Stimulated activated CD8-positive, alpha-beta memory T cell treated with anti-CD3 and anti-CD28 coated beads, Interleukin-7, amount 100 ng/mL, for 1 hour (primary cell): ENCODE measurements at places on chromosomes 7 and 10.

DNA sequence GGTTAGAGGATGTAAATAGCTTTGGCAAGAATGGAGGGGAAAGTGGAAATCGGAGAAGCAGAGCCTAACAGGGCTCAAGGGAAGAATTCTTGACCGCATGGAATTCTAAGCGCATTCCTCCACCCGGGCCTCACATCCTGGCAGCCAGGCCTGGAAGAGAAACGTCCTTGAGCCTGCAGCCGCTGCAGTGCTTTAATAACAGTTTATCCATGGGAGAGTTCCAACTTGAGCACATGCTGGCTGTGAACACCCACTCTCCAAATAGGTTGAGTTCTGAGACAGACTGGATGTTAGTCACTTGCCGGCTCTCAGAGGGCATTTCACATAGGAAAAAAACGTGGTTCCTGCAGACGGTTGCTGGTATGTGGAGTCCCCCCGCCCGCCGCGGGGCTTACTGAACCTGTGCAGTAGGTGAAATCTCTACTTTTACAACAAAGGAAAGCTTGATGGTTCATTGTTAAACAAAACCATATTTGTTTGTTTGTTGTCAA is 61.4 kb upstream of the STEAP1B start:
- DNase-seq: no peak

DNA sequence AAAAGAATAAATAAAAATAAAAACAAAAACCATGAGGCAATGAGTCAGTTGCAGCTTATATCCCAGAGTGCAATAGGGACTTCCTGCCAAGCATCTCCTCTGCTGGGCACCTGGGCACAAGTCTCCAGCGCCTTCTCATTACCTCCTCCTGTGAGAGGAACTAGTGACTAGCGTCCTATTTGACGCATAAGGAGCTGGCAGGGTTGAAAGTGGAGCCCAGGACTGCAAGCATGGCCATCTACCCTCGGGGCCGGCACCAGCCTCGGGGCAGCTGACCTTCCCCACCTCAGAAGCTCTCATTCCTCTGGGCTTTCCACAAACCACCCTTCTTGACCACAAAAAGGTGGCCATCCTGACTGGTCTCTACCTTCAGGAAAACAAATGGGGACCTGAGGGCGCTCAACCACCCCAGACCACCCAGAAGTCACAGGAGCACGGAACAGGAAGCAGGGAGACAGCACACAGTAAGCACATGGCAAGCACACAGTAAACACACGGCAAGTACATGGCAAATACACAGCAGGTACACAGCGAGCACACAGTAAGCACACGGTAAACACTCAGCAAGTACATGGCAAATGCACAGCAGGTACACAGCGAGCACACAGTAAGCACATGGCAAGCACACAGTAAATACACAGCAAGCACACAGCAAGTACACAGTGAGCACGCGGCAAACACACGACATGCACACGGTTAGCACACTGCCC is 19.1 kb downstream of the CTBP2 start:
- no peak for DNase-seq

DNA sequence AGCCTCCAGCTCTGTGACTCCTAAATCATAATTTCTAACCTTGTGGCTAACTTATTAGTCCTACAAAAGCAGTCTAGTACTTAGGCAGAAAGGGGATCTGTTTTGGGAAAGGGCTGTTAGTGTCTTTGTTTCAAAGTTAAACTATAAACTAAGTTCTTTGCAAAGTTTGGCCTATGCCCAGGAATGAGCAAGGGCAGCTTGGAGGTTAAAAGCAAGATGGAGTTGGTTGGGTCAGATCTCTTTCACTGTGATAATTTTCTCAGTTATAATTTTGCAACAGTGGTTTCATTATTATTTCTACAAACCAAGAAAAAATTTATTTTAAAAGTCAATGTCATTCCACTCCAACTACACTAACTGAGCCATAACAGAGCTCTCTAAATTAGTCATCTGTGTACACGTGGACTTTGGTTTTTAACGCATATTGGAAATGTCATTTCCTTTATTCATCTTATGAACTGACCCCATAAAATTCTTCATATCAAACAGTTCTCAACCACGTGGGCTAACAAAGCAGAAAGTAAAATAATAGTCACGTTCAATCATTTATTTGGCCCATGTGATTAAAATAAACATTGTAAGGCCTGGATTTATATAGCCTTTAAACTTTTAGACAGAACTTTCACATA is 143.2 kb upstream of the C7orf33 start:
- DNase-seq: no peak

DNA sequence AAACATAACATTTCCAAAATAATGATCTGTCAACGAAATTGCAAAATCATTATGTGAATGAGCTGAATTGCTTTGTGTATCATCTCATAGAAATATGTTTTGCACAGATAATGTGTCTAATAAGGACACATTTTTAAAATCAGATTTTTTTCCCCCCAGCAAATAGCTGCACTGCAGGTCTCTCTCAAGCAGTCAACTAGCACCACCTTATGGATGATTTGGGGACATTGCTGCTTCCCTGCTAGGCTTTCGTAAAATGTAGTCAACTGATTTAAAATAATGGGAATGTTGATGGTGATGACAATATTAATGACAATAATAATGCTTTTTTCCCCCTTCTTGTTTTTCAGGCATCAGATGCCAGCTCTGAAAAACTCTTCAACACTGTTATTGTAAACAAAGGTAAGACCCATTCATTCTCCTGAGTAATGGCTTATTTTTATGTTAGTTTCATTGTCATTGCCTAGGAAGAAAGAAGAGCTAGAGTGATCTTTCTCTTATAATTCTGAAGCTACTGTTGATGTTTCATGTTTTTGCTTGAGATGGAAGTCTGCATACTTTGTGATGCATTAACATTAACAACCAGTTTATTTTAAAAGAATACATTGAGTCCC is 433.6 kb upstream of the GALNT17 start:
- no peak for DNase-seq

DNA sequence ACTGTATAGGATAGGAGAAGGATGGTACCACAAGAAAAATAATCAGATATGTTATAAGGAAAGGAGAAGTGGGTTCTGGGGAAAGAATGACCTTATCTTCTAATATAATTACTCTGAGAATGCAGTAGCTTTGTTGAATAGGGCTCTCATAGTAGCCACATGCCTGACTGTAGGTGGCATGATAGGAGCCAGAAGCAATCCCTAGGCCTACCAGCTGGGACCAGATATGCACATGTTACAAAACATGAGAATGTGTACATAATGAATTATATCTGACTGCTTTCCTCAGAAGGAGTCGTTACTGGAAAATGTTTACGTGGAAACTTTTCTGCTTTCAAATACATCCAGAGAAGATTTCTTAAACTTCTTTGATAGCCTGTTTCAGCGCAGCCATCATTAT is 53.2 kb upstream of the FAM3C start:
- DNase-seq: no peak

- no peak for DNase-seq
These were observed 136.5 kb downstream of the CNNM2 start for GRCh38 chr10:103054621-103055020.

- no peak for DNase-seq
These were observed 4.8 kb upstream of the PDE1C start for GRCh38 chr7:32074787-32075585.

- no peak for DNase-seq
These were observed 10.8 kb downstream of the ANXA11 start for GRCh38 chr10:80194373-80195045.

GRCh38 chr10:104339469-104340110 is 1.3 kb upstream of the ITPRIP start:
- no peak for DNase-seq

DNA sequence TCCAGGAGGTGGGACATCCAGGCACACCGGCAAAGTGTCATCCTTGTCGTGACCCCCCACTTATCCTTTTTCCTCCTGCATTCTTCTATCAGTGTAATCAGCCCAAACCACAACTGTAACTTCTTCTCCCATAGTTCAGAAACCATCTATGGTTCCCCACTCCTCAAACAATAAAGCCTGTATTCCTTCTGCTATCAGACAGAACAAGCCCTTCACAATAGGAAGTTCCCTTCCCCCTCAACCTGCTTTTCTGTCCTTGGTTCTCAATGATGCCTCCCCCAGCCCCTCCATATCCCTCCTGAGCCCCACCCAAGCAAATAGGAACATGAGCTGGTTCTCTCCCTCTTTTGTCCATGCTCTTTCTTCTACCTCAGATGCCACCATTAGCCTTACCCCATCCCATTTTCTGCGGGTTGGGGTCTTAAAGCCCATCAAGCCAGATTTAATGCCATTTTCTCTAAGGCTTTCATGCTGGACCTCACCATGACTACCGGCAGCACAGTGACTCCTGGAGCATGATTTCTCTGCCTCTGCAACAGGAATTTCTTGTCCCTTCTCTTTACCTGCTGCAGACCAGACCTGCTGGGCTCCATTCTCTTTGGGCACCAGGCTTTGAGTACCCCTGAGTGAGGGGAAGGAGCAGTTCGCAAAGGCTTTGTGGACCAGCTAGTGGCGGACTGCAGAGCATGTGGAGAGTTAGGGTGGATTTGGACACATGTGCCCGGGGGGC is 92.8 kb upstream of the PAX2 start:
- no peak for DNase-seq

- DNase-seq: no peak
These were observed 112.8 kb downstream of the APBB1IP start for GRCh38 chr10:26550774-26551526.

DNA sequence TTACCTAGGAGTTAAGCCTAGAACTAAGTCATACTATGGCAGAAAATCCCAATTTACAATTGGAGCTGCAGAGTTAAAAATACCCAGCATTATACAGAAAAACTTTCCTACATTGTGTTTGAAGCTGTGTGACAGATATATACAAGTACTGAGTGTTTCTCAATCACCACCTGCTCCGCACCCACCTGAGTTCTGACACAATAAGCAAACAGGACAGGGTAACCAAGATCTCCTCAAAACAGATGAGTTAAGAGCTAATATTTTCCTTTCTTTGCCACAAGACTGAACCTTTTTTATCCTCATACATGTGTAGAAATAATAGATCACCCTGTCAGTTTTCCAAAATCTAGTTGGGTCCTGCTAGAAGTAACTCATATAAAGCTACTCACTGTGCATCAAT is 186.3 kb downstream of the DOCK4 start:
- no peak for DNase-seq

- DNase-seq: no peak
These were observed 366.3 kb upstream of the CHRM2 start for GRCh38 chr7:136502162-136502561.

- no peak for DNase-seq
These were observed 918.2 kb upstream of the ZNF722 start for GRCh38 chr7:63080406-63080805.

DNA sequence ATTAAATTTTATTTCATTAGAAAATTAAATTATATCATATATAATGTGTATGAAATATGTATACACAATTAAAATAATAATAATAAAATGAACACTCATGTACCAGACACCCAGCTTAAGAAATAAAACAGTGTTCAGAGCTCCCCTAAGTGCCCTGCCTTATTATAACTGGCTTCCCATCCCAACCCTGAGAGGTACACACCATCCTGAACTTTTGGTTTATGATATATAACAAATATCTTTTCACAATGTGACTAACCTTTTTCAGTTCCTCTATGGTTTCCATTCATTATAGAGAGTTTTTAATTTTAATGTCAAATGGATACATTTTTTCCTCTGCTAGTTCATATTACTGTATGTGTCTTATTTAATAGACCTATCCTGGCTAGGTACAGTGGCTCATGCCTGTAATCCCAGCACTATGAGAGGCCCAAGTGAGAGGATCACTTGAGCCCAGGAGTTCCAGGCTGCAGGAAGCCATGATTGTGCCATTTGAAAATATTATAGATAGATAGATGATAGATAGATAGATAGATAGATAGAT is 24.0 kb upstream of the STEAP2 start:
- DNase-seq: no peak

DNA sequence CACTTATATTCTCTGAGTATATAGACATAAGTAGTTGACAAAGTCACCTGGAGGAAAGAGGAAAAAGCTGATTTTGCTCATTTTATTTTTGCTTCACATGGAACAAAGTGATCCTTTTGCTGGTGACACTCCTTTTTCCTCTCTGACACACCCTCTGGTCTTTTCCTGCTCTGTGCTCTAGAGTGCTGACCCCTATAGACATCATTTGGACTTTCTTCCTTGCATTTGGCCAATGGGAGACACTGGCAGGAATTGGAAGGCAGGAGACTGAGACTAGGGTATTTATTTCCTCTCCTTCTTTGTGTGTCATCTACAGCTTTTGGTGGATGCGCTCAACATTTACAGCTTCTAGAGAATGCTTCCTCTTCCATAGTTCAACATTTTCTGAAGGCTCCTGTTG is 1078.1 kb downstream of the SORCS1 start:
- DNase-seq: no peak

- no peak for DNase-seq
These were observed 40.2 kb downstream of the PRTFDC1 start for GRCh38 chr10:24912215-24912614.

DNA sequence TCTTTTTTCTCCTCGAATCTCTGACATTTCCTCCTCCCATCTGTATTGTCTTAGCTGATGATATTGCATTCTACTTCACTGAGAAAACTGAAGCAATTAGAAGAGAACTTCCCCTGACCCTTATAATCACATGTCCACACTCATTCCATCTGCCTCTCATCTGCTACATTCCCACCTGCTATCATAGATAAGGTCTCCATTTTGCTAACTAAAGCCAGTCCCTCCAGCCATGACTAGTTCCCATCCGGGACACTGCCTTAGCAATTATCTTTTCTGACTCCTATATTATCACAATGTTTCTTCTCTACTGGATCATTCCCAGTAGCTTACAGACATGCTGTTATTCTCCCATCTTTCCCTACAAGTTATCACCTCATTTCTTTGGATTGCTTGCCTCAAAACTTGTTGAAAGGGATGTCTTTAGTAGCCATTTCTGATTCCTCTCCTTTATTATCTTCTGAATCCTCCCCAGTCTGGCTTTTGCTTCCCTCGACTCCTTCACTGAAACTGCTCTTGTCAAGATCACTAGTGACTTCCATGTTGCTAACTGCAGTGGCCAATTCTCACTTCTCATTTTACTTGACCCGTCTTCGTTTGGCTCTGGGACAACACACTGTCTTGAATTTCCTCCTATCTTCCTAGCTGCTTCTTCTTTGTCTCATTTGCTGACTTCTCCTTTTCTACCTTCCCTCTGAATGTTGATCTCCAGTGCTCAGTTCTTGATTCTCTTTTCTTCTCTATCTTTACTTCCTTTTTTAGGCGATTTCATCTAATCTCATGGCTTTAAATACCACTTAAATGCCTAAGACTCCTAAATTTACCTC is 35.9 kb downstream of the FZD1 start:
- no peak for DNase-seq

- no peak for DNase-seq
These were observed 228.0 kb downstream of the CACNB2 start for GRCh38 chr10:18368273-18368672.
